ENCODE measurements at places on chromosomes 16 and 17. TPM values are rescaled to one million over a fixed set of nuclear protein-coding genes. Genes with fewer than 3 reads are reported as not detected.
A peak's percentile ranks its signal among the peaks of the same experiment; 100 is the strongest.

GRCh38 chr17:41957031-41957868 is 9.3 kb upstream of the CNP start:
- no peak for DNase-seq

DNA sequence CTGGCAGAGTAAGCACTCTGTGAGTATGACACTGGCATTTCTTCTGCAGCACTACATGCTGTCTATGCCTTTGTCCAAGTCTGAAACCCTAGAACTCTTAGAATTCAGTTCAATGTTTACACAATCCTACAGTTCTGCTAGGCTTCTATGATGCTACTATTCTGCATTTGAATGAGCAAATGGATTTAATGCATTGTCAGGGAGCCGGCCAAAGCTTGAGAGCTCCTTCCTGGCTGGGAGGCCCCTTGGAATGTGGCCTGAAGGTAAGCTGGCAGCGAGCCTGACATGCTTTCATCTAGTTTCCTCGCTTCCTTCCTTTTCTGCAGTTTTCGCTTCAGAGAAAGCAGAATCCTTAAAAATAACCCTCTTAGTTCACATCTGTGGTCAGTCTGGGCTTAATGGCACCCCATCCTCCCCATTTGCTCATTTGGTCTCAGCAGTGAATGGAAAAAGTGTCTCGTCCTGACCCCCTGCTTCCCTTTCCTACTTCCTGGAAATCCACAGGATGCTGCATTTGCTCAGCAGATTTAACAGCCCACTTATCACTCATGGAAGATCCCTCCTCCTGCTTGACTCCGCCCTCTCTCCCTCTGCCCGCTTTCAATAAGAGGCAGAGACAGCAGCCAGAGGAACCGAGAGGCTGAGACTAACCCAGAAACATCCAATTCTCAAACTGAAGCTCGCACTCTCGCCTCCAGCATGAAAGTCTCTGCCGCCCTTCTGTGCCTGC is at the start of gene CCL2:
CCL2 (plus strand) TSS at position 635 of the 730 bp plus-strand sequence; CDS start at position 700, 65 bp downstream.
- peak; percentile 60 for DNase-seq

DNA sequence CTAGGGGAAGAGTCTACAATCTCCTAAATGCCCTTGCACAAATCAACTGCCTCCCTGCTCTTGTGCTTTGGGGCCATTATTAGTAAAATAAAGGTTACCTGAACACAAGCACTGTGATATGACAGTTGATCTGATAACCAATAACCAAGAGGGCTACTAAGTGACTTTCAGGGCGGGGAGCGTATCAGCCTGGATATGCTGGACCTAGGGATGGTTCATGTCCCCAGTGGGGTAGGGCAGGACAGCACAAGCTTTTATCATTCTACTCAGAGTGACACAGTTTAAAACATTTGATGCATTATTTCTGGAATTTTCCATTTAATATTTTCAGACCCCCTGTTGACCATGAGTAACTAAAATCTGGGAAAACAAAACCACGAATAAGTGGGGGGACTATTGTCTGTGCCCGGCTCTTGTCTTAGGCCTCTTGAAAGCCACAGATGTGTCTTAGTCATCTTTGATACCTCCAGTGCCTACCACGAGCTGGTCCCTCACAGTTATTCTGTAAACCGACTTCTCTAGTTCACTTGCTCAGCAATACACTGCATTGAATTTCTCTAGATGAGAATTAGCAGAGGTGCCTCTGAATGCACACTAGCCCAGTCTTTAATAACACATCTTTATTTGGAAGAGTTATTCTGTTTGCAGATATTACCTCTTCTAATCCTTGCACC is 94.6 kb upstream of the DHX40 start:
- no peak for DNase-seq

GRCh38 chr16:22161999-22162655 is at the start of gene SDR42E2:
Gene SDR42E2 (plus strand): TSS chr16:22162506. CDS start chr16:22165583, 3,077 bp downstream.
- DNase-seq = no peak

- no peak for DNase-seq
These were observed 20.5 kb downstream of the CNGB1 start for GRCh38 chr16:57950382-57950781.

DNA sequence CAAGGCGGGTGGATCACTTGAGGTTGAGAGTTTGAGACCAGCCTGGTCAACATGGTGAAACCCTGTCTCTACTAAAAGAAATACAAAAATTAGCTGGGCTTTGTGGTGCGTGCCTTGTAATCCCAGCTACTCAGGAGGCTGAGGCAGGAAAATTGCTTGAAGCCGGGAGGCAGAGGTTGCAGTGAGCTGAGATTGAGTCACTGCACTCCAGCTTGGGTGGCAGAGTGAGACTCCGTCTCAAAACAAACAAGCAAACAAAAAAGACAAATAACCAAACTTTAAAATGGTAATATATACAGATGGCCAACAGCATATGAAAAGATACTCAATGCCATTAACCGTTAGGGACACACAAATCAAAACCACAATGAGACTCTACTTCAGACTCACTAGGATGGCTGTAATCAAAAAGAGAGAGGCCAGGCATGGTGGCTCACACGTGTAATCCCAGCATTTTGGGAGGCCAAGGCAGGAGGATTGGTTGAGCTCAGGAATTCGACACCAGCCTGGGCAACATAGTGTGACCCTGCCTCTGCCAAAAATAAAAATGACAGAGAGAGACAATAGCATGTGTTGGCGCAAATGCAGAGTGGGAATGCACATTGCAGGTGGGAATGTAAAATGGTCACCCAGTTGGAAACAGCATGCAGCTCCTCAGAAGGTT is 21.3 kb downstream of the SULT1A2 start:
- DNase-seq = no peak

The NUDT16L1 gene
- 16.8 TPM for total RNA-seq

All from thoracic aorta (tissue), 2 donors.